Fibroblast of lung (primary cell): ENCODE measurements at places on chromosomes 5 and 9. TPM values are rescaled to one million over a fixed set of nuclear protein-coding genes. Genes with fewer than 3 reads are reported as not detected.

PLK2 gene
- 835 and 983 TPM in 2 replicates for total RNA-seq

CDC25C gene
- 0.26 and 3.0 TPM in 2 replicates for total RNA-seq

KIF20A gene
- 1.8 and 23.8 TPM in 2 replicates for total RNA-seq

CDC37L1 gene
- 15.4 and 16.7 TPM in 2 replicates for total RNA-seq

C9orf153 gene
- 0.17 and 0.51 TPM in 2 replicates for total RNA-seq
